Stomach (tissue), 19 donors: ENCODE measurements at places on chromosomes 13 and 19. TPM values are rescaled to one million over a fixed set of nuclear protein-coding genes. Genes with fewer than 3 reads are reported as not detected.

OR7D2 gene
- total RNA-seq = 0.55 TPM

MCEMP1 gene
- 0.37 TPM for total RNA-seq

TEX29 gene
- not detected for total RNA-seq

RANBP3 gene
- total RNA-seq = 43.9 TPM

KISS1R gene
- total RNA-seq = not detected

PTPRH gene
- 72.3 TPM for total RNA-seq
